ENCODE measurements at places on chromosomes 11 and 22. TPM values are rescaled to one million over a fixed set of nuclear protein-coding genes. Genes with fewer than 3 reads are reported as not detected.

DNA sequence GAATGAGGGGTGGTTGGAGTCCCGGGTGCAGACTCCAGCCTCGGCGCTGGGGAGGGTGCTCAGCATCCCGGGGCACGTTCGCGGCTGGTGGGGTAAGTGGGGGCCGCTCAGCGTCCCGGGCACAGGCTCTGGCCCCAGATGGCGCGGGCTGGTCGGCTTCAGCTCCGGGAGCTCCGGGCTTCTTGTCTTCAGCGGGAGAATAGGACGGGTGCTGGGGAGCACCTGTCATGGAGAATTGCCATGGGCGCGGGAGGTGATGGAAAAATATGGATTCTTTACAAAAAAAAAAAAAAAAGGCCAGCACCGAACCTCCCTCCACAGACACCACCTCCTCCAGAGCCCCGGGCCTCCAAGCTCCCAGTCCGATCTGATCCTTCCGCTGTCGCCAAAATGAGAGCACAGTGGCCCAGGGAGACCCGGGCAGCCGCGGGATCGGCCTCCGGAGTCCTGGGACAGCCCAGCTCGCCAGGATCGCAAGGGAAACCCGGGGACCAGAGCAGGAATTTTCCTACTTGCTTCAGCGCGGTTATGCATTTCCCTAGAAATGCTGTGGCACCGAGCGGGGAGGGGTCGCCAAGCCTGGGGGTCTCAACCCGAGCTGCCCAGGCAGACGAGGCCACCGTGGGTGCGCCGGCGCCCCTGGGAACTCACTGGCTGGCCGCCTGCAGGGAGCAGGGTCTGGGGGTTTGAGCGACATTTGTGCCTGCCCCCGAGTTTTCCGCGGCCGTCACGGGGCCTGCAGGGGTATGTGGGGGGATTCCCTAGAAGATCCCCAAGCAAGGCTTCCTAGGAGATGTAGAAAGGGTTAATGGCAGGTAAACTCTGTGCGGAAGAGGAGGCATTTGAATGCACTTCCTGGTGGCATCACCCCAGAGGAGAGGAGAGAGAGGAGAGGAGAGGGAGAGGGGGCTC is 1336.9 kb downstream of the BRD1 start:
- DNase-seq = no peak

The SLC35F2 gene
- 59.7 TPM for total RNA-seq

The NAALAD2 gene
- total RNA-seq = 1.1 TPM

- no peak for DNase-seq
Measured at GRCh38 chr11:88208745-88209144, 33.5 kb upstream of the RAB38 start.

GRCh38 chr11:64598106-64598796 is 7.2 kb downstream of the SLC22A12 start:
- no peak for DNase-seq

- no peak for DNase-seq
Measured at GRCh38 chr11:83056611-83057010, 15.1 kb downstream of the RAB30 start.

GRCh38 chr11:93700830-93701229 is 39.3 kb downstream of the CEP295 start:
- DNase-seq = no peak

The HBG2 gene
- not detected for total RNA-seq

GRCh38 chr11:17012712-17013547 is 1.3 kb downstream of the PLEKHA7 start:
- peak; percentile 50 for DNase-seq

The PIH1D2 gene
- total RNA-seq = 1.8 TPM

DNA sequence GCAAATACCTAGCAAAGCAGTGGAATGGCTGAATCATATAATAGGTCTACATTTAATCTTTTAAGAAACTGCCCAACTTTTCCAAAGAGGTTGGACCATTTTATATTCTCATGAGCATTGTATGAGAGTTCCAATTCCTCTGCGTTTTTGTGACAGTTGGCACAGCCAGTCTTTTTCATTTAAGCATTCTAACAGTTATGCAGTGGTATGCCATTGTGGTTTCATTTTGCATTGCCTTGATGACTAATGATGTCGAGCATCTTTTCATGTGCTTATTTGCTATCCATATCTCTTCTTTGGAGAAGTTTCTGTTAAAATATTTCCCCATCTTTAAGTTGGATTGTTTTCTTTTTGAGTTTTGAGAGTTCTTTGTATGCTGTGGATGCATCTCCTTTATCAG is 38.7 kb downstream of the EIF3F start:
- DNase-seq = no peak

The SELENOM gene
- total RNA-seq = 29.6 TPM

- DNase-seq = no peak
Measured at GRCh38 chr11:116511684-116512083, 261.1 kb downstream of the BUD13 start.

The EIF3D gene
- total RNA-seq = 201 TPM
